ENCODE measurements at places on chromosomes 2 and 18.

DNA sequence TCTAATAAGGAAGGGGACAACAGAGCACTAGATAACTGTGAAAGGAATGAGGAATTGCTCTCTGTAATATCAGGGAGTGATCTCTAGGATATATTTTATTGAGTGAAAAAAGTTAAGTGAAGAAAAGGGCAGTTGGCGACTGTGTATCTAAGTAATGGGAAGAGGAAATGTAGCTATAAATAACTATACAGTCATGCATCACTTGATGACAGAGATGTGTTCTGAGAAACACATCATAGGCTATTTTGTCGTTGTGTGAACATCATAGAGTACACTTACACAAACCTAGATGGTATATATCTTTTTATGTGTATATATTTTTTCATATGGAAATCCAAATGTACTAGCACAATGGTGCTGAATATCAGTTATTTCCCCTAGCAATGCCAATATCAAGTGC is 329.3 kb downstream of the TXNL1 start:
- DNase-seq: no peak

DNA sequence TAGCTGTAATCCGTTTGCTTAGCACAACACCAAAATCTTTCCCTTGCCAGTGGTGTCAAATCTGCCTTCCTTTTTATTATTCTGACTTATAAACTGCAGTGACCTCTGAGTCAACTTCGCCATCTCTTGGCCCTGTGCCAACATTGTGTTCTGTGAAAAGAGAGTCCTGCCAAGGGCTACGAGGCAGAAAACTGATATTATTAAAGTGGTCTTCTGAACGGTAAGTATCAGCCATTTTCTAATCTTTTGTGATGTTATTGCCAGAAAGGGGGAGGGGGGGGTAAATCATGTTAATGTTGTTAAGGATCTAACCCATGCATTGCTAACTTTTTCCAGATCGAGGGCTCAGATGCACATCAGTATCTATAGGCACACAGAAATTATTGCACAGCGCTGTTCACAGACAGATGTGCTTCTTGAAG is 121.5 kb upstream of the LTBP1 start:
- peak; percentile 53 for DNase-seq

- DNase-seq: no peak
These were observed 22.1 kb upstream of the CNGA3 start for GRCh38 chr2:98324181-98324580.

- no peak for DNase-seq
These were observed 551.3 kb upstream of the RAB6C start for GRCh38 chr2:129428086-129428660.

- no peak for DNase-seq
These were observed 2.3 kb upstream of the IL1RL2 start for GRCh38 chr2:102184568-102184967.

GRCh38 chr2:170679607-170680079 is 35.5 kb upstream of the SP5 start:
- no peak for DNase-seq

DNA sequence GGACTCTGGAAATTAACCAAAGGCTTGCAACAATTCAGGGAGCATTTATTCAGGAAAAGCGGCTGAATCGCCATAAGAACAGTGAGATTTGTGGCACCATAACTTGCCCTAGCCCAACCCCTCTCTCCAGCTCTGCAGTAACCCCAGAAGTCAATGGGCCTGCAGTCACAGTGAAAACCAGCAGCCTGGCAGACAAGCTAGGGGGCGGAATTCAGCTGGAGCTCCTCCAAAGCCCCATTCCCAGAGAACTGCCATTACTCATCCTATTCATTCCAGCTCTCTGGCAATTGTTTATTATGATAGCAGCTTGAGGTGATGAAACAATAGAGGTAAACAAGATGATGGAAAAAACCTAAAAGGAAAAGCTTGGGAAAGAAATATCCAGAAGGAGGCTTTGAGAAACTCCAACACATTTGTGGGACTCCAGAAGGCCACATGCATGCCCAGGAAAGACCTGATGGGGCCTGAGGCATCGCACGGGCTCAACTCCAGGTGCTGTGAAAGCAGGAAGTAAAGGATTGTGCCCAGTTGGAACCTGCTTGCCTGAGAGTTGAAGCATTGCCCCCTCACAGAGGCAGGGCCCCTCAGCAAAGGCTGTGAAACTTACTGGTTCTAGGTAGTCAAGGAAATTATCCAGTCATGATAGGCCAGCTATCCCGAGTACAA is 126.7 kb downstream of the TWIST2 start:
- no peak for DNase-seq

GRCh38 chr2:214233164-214233563 is 177.7 kb upstream of the VWC2L start:
- DNase-seq: no peak

GRCh38 chr18:75475228-75475627 is 47.7 kb upstream of the SMIM21 start:
- DNase-seq: peak; percentile 41

All from retinal pigment epithelial cell (primary cell).